AG09309 (cell line): ENCODE measurements at places on chromosomes 11 and 22.

DNA sequence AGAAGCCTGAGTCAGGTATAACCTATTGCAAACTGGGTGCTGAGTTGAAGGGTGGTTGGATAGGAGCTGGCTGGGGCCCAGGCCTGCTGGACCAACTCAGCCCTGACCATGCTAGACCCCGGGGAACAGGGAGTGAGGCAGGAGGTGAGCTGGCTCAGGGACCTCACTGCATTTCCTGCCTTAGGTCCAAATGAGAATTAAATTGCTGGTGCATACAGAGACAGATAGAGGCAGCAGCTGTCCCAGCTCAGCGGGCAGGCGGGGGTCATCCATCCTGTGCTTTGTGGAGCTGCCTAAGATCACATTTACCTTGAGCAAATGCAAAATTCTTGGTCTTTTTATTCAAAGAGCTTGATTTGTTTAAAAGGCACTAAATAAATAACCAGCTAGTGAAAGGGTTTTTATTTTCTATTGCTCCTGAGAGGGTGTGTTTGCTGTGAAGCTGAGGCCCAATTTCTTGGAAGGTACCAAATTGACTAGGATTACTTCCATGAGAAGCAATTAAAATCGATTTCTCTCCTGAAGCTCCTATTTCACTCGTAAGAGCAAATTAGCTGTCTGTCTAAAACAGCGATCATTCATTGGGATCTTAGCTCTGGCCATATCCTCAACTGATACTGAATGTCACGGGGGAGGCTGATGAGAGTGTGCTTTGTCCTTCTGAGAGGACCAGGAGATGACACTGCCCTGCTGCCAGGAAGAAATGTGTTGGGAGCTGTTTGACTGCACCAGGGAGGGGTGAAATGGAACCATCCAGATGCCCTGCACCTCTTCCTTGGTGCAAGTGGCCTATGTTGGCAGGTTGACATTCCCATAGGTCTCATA, 24.9 kb downstream of the USH1C start:
- DNase-seq, result no peak

DNA sequence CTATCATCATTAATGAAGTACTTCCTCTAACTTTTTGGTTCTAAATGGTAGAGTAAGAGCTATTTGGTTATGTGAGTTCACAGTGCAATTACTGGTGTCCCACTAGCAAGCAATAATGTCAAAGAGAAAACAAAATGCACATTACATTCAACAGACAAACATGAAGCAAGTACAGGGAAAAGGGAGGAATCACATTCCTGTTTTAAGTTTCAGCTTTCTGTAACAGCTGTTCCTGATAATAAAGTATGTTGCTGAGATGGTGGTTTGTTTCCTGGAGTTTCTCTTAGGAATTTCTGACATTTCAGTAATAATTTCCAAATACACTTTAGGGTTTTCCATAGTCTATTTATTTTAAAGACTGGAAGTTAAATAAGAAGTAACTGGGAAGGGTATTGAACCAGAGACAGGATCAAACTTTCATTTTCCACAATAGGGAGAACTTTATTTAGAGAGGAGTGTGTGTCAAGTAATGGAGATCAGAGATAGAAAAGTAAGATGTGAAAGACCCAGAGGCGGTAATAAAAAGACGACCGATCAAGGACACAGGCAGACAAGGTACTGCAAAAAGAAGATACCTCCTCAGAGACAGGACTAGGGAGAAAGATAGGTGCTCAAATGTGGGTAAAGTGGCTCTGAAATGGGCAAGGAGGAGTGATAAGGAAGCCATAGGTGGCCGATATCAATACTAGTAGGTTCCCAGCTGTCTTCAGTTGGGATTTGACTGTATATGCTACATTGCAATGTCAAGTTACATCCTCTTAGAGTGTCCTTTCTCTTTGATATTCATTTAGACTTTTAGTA, 20.8 kb upstream of the CLNS1A start:
- DNase-seq, result peak; percentile 34

GRCh38 chr11:110082899-110083298, 10.3 kb upstream of the ZC3H12C start:
- no peak for DNase-seq

DNA sequence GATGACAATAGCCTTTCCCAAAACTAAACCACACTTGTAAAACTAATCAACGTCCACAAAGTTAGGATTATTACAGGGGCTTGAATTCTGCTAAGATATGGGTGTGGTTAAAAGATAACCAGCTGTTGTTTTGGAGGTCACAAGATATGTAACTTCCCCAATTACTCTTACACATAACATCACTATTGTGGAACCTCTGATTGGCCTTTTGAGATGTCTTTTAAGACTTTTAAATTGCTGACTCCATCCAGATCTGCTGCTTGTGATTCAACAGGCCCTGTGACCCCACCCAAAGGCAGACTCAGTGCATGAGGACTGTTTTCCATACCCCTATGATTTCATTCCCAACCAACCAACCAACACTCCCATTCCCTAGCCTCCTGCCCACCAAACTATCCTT, 893.9 kb downstream of the OPCML start:
- DNase-seq, result no peak

- DNase-seq, result no peak
These were observed 198.8 kb upstream of the KIRREL3 start for GRCh38 chr11:127199306-127199801.

DNA sequence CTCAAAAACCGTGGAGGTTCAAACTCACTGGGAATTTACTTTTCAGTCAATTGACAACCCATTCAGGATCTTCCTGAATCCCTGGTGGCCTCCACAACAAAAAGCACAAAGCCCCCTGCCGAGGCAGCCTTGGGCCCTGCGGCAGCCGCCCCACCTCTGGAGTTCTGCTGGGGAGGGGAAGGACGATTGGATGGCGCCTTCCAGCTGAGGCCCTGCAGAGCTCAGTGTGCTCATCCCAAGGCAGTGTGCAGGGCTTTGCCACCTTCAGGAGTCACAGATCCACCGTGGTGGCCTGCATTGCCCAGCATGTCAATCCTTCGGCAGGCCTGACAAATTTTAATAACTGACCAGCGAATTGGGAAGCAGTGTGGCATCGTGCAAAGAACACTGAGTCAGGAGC, 7.4 kb downstream of the ZFTA start:
- no peak for DNase-seq

- peak; percentile 94 for DNase-seq
These were observed 103.2 kb downstream of the ZBTB16 start for GRCh38 chr11:114162719-114163123.
